ENCODE measurements at places on chromosomes 6 and 20.

DNA sequence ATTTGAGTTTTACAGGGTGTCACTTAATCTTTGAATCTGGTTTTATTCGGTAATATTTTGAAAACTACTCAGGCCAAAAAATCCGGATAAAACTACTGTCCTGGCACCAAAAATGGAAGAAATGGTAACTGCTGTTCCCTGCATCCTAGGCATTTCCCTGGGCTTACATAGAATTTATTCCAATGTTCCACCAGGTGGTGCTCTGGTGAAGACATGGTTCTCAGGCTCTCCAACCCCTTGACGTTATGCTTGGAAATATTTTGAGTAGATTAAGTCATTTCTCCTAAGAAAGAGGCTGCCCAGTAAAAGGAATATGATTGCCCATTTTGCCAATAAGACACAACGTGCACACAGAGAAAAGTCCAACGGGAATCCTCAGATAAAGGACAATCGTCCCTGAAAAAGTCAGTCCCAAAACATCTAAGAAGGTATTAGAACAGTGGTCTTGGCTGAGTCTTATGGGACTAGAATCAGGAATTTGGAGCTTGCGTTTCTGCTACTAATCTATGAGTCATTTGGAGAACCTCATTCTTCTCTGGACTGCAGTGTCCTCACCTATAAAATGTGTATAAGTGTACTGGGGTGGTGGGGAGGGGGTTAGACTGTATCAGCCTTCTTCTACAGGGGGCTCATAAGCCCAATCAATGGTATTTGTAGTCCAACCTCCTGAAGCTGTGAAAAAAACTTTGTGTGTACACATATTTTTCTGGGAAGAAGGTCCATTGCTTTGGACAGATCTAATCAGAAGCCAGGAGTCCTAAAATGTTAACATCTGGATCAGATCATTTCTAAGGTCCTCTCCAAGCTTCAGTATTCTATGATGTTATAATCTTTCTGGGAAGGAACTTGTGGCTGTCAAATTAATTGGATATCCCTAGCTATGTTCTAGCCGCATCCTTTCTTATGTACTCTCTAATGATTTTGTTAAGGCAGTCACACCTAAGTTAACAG, 131.0 kb upstream of the BMP2 start:
- DNase-seq, result no peak

DNA sequence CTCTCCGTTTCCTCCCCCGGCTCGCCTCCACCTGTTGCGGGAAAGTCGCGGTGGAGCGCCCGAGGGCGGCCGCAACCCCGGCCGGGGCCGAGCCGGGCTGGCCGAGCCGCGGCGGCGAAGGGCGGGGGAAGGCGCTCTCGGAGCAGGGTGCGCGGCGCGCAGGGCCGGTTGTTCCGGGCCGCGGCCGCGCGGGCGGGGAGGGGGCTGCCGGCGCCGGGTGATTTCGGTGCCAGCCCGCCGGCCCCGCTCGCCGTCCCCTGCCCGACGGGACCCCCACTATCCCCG, 235 bp downstream of the MAP7 start:
- DNase-seq, result no peak

GRCh38 chr6:116528780-116529179, 16.7 kb downstream of the TRAPPC3L start:
- DNase-seq, result no peak

DNA sequence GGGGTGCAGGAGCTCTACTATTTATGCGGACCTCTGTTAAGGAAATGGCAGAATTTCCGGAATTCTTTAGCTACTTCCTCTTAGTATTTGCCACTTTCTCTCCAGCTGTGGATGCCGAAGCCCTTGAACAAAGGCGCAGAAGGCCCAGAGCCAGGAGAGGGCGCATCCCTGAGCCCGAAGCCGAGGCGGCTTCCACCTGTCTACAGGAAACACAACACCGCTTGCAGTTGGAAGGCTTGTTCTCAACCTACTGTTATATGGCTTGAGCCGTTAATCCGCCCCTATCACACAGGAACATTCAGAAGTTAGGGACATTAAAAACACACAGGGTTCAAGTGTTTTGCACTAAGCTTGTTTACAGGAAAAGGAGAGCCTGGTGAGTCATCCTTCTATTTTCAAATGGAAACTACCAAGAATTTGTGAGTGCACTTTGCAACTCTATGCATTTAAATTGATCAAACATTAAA, 417.1 kb downstream of the BCKDHB start:
- no peak for DNase-seq

- no peak for DNase-seq
Measured at GRCh38 chr6:99344289-99344688, 5.2 kb downstream of the FAXC start.

DNA sequence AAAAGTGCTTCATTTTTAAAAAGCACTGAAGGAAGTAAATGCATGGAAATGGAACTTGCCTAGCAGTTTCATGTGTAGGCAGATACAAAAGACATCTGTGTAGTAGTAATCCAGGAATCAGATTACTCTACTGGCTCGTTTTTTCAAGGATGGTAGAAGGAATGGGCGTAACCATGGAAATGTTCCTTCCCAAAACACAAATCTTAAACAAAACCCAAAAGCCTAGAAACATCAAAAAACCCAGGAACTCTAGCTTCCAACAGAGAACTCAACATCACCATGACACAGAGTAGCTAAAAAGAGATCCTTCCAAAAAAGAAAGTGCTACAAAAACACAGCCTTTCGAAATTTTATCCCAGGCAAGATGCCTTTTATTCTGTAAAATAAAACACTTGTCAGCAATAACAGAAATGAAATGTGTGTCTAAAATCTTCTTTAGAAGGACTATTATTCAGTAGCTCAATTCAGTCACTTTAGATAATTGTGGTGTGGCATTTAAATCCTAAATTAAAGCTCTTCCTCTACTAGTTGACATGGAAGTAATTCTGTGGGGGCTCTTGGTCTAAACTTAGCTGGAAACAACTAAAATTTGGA, 81.7 kb downstream of the FAM217A start:
- DNase-seq, result no peak

- no peak for DNase-seq
Measured at GRCh38 chr6:47810885-47811284, 29.1 kb downstream of the OPN5 start.
